ENCODE measurements at places on chromosomes 16 and 17.

DNA sequence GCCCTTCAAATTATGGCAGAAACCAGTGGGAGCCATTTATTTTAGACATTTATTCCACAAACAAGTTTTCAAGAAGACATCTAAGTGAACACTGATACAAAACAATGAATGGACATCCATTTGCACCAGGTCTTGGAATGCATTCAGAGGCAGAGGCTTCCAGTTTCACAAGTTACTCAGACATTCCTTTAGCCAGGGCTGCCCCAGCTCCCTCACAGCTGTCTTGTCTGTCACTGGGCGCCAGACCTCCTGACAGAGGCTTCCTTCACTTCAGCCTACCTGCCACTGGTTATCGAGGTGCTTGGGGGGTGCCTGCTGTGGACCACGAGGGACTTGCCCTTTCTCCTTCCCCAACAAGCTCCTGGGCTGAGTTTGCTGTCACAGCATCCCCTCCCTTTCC is 19.2 kb downstream of the AQP8 start:
- DNase-seq = no peak

GRCh38 chr16:15509051-15509592 is 74.7 kb downstream of the BMERB1 start:
- no peak for DNase-seq

GRCh38 chr16:31519759-31520431 is 7.8 kb upstream of the AHSP start:
- DNase-seq = no peak

DNA sequence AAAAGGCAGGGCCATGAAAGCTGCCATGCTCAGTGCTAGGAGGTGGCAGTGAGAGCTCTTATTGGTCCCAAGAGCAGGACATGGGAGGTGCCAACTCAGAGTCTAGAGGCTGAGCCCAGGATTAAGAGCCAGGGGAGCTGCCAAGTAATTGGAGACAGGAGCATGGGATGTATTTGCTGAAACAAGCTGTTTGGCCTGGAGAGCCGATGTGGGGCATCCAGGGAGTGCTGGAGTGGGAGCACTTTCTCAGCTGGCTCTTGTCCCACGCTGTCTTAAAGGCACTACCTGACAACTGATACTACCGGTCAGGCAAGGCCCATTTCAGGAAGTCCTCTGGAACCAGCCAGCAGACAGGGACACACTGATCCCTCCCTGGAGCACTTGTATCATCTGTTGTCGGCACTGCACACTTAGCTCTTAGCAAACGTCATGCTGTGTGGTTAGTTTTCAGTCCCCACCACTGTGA is 19.3 kb downstream of the ANKFN1 start:
- DNase-seq = no peak

DNA sequence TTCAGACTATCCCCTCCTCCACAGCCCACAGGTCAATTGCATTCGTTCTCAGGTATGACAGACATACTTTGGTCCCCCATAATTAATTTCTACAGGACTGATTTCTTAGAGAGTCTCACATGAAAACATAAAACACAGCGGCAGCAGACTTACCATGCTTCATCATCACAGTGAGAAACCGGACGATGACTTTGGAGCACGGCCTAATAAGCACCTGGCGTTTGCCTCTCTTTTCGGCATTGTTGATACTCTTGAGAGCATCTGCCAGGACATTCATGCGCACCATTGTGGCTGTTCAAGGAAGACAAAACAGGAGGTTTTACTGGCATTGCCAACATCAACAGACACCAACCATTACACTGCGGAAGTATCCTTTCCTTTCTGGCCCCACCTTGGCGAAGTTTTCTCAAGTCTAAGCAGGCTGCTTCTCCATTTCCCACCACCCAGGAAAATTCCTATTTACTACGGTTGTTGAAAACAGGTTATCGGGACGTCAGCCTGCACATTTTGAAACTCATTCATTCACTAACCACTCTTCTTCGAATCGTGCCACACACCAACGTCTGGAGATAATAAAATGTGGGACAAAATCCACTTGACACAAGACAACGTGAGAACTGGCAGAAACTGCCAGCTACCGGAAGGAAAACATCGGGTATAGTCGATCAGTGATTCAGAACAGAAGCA is 1.2 kb downstream of the RPS15A start:
- no peak for DNase-seq

GRCh38 chr16:81478876-81479511 is 34.4 kb downstream of the CMIP start:
- peak; percentile 48 for DNase-seq

- DNase-seq = no peak
These were observed 6.4 kb downstream of the PPY start for GRCh38 chr17:43935926-43936261.

GRCh38 chr16:3774156-3774767 is 56.9 kb upstream of the TRAP1 start:
- DNase-seq = no peak

GRCh38 chr16:2462031-2462866 is 2.3 kb downstream of the TEDC2 start:
- DNase-seq = no peak

DNA sequence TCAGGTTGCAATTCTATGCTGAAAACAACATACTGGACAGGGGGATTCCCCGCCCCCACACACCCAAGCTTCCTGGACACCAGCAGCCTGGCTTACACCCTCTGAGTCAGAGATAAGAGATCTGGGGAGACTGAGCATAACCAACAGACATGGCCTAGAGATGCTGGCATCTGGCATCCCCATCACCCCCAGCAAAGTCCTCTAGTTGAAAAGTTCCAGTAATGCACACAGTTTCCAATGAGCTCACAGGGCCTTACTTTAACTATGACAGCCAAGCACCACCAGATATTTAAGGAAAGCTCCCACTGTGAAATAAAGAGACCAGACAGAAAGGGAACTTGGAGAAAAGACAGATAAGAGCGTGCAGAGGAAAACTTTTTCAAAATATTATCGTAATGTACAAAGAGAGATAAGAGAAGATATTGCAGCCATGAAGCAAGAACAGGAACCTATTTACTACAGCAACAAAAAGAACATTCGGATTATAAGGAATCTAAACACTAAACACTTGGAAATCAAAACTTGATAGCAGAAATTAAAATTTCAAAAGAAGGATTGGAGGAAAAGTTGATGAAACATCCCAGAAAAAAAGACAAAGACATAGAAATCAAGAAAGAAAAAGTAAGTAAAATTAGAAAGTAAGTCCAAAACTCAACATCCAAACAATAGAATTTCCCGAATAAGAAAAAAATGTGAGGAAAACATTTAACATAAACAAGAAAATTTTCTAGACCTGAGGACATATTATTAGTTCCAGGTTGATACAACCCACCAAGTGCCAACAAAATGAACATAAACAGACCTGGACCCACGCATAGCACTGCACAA is 17.2 kb upstream of the ALOX15 start:
- peak; percentile 75 for DNase-seq

GRCh38 chr17:2017274-2017941 is 7.7 kb downstream of the RTN4RL1 start:
- no peak for DNase-seq

- DNase-seq = no peak
These were observed 1.5 kb downstream of the MPV17L start for GRCh38 chr16:15396948-15397594.

GRCh38 chr16:70781800-70782199 is 19.2 kb downstream of the VAC14 start:
- DNase-seq = no peak

DNA sequence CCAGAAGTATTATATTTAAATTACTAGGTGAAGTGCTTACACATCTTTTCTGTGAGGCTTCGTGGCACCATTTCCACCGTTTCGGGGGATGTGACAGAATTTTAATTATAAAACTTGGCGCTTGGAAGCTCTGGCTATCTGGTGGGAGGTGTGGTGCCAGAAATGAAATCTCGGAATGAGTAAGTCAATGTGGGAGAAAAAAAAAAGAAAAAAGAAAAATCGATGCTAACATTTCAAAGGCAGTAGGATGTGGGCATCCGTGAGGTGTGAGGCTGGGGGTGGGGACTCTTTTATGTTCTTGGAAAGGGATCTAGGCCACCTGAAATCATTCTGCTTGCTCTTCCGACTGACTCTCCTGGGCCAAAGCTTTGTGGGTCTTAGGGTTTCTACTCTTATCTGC is 21.9 kb downstream of the CPPED1 start:
- DNase-seq = no peak

- no peak for DNase-seq
These were observed 8.9 kb downstream of the FBXO47 start for GRCh38 chr17:38958326-38958725.
